Muscle of leg (tissue), 16 donors: ENCODE measurements at places on chromosomes 16 and 17. TPM values are rescaled to one million over a fixed set of nuclear protein-coding genes. Genes with fewer than 3 reads are reported as not detected.
A peak's percentile ranks its signal among the peaks of the same experiment; 100 is the strongest.

TMC6 gene
- 40.7 TPM for polyA plus RNA-seq

TNFRSF17 gene
- polyA plus RNA-seq: 0.24 TPM

DNA sequence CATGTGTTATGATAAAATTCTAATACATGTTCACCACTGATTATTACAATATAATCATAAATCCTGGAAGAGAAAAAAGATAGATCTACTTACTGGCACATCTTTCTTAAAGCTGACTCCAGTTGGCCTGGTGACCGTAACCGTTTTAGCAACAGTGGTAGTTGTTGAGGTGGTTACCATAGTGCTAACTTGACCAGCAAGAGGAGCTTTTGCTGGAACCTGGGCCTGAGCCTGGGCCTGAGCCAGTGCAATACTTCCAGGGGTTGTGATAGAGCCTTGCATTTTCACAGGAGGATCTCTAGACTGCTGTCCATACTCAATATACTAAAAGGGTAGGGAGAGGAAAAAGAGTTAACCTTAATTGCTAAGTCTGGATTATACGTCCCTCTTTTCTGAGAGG, 36.2 kb downstream of the SETD6 start:
- DNase-seq: peak; percentile 50

DNA sequence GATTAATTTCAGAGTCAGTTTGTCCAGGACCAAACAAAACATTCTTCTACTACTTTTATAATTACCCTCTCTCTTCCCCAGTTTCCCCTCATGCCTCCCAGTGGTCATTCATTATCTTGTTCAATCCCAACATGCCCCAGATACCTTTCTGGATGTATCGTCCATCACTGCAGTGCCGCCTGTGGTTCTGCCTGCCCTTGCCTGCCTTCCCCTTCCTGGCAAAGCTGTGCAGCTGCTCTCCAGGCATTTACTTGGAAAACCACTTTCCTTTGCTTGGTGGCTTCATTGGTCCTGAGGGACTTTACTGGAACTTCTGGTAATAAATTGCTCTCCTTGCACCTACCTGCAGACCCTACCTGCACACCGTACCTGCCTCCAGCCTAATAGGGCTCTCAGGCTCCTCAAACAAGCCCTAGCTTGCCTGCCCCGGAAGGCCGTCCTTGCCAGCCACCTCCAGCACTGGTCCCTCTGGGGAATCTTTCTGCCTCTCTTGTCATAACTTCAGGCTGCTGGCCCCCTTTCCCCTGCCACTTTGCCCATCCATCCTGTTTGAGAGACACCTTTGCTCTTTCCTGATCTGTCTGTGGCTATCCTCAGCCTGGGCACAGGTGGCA, 19.5 kb upstream of the MSI2 start:
- no peak for DNase-seq

DNA sequence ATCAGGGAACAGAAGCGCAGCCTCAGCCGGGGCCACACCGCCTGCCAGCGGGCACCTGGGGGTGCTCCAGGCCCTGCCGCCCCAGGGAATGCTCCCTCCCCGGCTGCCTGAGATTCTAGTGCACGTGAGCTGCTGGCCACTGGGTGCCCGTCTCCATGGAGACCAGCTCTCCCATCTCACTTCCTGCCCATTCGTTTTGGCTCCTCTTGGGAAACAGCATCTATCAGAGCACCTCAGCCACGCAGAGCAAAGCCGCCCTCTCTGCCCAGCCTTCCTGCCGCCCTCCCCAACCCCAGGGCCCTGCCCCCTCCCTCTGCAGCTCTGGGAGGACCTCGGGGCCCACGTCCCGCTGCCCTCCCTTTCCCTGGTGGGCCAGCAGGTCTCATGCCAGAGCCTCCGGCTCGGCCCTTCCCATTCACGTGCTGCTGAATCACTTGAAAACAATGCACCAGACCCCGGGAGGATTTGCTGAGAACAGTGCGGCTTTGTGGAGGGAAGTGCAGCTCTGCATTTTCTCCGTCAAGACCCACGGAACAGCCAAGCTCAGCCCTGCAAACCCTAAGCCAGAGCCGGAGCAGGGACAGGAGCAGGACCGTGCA, 19.4 kb downstream of the CEP295NL start:
- DNase-seq: peak; percentile 97

DNA sequence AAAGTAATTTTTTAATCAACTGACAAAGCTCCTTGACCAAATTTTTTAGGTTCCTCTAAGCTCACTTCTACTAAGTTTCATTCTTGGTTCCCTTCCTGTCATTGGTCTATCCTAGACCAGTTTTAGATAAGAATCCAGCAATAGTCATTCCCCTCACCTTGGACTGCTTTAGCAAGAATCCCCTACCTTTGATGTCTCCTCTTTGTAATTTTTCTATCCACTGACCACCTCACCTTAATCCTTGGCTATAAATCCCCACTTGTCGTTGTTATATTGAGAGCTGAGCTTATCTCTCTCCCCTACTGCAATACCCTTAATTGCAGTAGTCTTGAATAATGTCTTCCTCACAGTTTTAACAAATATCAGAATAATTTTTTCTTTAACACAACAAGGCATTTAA, 107.2 kb downstream of the USP32 start:
- DNase-seq: no peak

DNA sequence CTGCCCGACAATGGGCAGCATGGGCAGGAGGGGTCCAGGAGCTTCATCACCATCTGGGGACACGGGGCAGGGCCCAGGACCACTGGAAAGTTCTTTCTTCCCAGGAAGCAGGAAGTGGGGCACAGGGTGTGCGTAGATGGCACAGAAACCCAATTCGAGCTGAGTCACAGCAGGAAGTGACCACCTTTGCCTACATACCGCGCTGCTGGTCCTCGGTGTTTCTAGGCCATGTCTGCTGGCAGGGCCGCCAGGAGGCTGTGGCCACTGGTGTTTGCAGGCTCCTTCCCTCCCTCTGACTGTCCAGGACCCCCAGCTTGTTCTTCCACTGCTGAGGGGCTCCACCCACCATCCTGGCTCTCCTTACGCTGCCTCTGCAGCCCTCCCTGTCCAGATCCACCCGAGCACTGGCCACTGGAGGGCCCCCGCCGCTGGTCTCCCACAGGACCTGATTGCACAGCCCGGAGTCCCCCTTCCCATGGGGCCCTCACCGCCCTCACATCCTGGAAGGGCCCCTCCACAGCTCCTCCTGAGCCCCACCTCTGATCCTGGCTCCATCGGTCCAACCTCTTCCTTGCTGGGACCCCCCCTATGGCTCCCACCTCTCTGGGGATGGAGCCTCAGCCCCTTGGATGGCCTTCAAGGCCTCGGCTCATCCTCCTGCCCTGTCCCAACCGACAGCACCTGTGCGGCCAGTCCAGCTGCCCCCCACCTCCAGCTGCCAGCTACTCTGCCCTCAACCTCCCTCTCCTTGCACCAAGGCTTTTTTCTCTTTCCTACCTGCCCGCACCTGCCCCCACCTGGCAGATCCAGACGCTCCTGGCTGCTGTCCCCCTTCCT, 14.5 kb upstream of the RASD1 start:
- peak; percentile 11 for DNase-seq

DNA sequence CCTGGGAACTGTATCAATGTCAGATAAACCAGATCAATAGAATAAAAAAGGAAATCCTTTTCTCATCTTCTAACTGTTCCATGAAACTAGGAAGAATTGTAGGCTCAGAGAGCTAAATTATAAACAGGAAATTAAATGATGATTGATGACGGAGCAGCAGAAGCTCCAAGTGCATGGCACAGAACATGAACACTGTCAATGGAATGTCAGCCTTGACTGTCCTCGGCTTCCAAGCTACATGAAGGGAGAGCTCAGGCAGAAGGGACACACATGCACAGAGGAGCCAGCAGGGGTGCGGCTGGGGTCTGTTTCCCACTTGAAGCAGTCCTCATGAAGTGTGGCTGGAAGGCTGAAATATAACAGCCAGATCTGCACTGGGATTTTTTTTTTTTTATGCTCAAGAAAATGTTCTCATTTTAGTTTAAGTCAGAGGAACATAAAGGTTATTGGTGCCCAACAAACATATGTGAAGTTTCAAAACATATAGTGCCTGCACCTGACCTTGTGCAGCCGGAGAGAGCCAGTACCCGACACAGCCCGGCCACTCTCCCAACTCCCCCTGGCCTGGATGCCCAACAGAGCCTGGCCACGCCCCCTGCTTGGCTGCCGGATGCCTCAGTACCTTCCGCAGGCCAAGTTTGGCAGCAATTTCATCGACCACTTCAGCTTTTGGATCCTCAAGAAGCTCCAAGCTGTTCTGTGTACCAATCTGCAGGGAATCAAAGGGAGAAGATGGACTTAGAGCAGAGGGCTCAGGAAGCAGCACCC, 37.0 kb downstream of the NPLOC4 start:
- no peak for DNase-seq
